ENCODE measurements at places on chromosomes 1 and 21. TPM values are rescaled to one million over a fixed set of nuclear protein-coding genes. Genes with fewer than 3 reads are reported as not detected.

PCP4 gene
- not detected for total RNA-seq

CCDC17 gene
- total RNA-seq = 0.10 TPM

VANGL1 gene
- 7.1 TPM for total RNA-seq

SAMD11 gene
- 12.5 TPM for total RNA-seq

OR6N1 gene
- total RNA-seq = not detected
